ENCODE measurements at places on chromosomes 16 and 17.
A peak's percentile ranks its signal among the peaks of the same experiment; 100 is the strongest.

GRCh38 chr16:24555346-24555872, 16.0 kb downstream of the RBBP6 start:
- DNase-seq: no peak

- no peak for DNase-seq
Observed at GRCh38 chr17:56972111-56972730, 5.7 kb upstream of the SCPEP1 start.

GRCh38 chr17:80441133-80441578, 26.2 kb downstream of the ENDOV start:
- no peak for DNase-seq

- DNase-seq: no peak
Observed at GRCh38 chr17:50171371-50172071, 5.7 kb downstream of the SGCA start.

GRCh38 chr16:84563786-84564420, 54.0 kb downstream of the COTL1 start:
- DNase-seq: no peak

- DNase-seq: no peak
Observed at GRCh38 chr17:31629696-31630470, 229.2 kb downstream of the COPRS start.

DNA sequence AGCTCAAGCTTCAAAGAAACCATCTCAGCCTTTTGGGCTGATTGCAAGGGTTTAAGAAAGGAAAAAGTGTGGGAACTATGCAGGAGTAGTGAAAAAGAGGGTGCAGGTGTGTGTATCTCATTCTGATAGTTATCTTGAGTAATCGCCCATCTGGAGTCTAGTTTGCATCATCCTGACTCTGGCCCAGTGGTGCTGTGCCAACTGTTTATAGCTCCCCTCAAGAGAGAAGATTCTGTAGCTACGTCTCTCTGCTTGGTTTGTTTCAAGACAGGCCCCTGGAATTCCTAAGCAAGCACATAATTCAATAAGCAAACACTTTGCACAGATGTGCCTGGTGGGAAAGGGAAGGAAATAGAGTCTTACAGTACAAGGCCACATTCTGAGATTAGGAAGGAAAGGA, 144.4 kb downstream of the HAPSTR1 start:
- DNase-seq: no peak

DNA sequence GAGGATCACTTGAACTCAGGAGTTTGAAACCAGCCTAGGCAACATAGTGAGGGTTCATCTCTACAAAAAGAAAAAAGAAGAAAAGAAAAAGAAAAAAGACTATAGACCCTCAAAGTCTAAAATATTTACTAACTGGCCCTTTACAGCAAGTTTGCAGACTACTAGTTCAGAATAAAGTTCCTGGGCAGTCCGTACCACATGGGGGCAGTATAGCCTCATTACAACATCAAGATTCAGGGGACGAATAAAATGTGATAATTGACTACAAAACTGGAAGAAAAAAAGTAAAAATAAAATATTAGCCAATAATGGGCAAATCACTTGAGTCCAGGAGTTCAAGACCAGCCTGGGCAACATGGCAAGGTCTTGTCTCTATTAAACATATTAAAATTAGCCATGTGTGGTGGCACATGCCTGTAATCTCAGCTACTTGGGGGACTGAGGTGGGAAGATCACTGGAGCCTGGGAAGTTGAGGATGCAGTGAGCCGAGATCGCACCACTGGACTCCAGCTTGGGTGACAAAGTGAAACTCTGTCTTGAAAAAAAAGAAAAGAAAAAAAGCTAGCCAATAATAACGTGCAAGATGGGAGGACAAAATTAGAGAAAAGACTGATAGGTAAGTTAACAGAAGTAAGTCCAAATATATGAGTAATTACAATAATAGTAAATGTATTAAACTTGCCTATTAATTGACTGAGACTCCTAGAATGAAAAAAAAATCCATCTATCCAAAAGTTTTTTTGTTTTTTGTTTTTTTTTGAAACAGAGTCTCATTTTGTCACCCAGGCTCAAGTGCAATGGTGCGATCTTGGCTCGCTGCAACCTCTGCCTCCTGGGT, 129.4 kb upstream of the SEC14L1 start:
- no peak for DNase-seq

DNA sequence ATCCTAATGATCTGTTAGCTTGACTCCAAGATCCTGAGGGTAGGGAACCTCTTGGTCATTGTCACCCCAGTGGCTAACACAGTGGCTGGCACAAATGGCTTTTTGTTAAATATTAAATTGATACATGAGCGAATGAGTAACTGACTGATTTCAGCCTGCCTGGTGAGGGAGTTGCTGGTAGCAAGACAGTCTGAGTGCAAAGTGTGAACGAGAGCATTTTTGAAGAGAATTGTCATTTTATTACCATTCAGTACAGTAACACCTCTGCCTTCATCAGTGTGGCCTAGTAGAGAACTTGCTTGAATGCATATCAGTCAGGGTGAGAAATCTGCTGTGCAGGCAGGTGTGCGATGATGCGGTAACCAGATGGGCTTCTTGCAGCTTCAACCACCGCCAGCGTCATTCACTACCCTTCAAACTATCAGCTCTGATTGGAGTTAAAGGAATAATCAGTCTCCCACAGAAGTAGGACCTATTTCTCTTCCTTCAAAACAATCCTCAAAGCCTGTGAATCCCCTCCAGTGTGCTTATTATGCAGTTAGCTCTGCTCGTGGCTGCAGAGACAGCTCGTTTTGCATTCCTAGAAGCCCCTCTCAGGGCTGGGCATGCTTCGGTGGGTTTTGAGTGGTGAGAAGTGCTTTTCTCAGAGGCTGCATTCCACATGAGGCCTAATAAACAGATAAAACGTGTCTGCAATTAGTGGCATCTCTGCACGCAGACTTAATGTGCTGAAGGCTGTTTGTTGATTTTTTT, 29.0 kb downstream of the HEXIM2 start:
- no peak for DNase-seq

- no peak for DNase-seq
Observed at GRCh38 chr16:66020642-66021041, 345.8 kb upstream of the CDH5 start.

DNA sequence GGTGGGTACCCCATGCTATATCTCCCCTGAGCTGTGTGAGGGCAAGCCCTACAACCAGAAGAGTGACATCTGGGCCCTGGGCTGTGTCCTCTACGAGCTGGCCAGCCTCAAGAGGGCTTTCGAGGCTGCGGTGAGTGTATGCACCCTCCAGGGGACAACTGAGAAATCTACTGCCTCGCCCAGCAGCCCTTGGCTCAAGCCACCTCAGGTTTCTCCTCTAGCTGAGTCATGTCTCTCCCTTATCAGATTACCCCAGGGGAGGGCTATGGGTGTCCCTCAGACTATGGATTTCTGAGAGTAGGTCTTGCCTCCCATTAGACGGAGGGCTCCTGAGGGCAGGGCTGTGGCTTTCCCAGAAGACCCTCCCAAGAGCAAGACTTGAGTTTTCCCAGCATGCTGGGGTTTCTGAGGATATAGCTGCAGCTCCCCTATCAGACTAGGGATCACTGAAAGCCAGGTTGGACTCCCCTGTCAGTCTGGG, 6.7 kb downstream of the NEK8 start:
- no peak for DNase-seq

DNA sequence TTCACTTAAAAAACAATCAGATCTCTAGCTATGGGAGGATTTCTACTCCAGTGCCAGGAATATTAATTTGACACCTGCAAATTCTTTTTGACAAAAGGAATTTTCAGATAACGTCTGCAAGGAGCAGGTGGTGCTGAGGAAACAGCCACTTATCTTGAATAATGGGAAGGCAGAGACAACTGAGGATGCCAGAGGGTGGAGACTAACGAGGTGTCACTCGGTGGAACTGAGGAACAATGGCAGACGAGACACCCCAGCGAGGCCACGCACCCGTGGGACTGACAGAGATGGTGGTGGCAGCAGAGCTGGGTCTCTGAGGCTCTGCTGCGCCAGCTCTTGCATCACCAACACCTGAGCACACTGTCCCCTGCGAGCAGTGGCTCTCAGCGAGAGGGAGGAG, 42.2 kb downstream of the VAC14 start:
- no peak for DNase-seq

GRCh38 chr17:32586666-32587065, 99.9 kb downstream of the CDK5R1 start:
- no peak for DNase-seq

DNA sequence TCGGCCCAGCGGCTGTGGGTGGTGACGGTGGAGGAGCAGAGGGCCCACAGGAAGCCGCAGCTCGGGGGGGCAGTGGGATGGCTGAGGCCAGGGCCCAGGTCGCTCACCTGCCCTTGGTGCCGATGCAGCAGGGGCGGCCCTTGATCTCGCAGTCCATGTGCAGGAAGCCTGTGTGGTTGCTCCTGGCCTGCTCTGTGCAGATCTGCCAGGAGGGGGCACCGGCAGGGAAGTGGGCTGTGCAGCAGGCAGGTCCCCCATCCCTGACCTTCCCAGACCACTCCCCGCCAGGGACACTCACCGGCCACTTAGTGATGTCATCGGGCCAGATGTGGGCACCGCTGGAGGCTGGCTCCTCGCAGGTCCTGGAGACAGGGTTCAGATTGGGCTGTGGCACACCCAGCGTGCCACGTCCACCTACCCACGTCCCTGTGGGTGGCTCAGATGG, 6.2 kb downstream of the AANAT start:
- no peak for DNase-seq

DNA sequence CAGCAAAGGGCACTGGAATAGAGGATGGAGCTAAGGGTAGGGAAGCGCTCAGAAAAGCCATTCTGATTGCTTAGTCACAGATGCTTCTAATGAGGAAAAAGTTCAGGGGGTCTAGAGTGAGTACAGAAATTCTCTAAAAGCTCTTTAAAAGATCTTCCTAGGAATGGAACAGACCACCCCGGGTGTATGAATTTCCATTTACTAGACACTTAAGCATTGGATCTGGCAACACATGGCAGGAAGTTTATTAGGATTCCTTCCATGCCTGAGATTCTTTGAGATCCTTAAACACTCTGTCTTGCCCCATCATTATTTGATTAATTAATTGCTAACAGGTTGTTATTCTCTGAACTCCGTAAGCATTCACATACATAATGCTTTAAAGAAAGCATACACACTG, 8.5 kb downstream of the KRTAP9-7 start:
- DNase-seq: no peak

GRCh38 chr17:78357177-78357586, 2.7 kb downstream of the SOCS3 start:
- no peak for DNase-seq

DNA sequence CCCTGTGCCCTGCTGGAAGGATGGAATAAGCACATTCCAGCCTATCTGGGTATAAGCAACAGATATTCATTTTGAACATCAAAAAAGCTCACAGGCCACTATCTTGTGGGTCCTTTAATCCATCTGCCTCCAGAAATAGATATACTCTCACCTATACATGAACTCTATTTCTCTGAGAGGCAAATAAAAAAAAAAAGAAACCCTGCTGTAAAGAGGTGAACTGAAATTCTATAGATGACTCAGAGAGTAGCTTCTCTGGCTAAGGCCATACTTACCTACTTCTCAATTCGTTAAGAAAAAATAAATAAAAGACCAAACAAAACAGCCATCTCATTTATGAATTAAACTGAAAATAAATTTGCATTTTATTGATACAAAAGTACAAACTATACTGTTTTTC, 86.3 kb downstream of the DYNLRB2 start:
- DNase-seq: no peak

DNA sequence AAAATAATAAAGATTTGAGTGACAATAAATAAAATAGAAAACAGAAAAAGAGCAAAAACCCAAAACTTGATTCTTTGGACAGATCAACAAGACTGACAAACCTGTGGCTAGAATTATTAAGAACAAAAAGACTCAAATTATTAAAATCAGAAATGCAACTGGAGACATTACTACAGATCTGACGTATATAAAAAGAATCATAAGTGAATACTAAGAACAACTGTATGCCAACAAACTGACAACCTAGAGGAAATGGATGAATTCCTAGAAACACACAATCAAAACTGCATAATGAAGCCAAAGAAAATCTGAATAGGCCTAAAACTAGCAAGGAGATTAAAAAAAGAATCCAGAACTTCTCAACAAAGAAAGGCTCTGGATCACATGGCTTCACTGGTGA, 47.4 kb downstream of the NETO2 start:
- DNase-seq: no peak

GRCh38 chr17:39628655-39629493, 2.1 kb downstream of the PPP1R1B start:
- DNase-seq: peak; percentile 86

DNA sequence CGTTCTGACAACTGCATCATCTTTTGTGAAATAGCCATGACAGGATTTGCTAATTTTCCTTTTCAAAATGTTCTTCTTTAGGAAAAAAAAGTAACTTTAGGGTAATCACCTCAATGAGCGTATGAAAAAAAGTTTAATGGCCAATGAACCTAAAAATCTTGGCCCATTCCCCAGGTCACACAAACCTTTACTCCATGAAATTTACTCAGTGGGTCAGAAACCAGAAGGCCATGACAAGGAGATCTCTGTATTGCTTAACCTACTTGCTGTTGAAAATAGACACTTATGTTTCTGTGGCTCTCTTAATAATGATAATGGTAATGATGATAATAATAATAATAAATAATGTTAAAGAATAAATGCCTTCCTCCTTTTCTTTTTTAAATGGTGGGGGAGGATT, 180.8 kb upstream of the IRX3 start:
- DNase-seq: no peak

DNA sequence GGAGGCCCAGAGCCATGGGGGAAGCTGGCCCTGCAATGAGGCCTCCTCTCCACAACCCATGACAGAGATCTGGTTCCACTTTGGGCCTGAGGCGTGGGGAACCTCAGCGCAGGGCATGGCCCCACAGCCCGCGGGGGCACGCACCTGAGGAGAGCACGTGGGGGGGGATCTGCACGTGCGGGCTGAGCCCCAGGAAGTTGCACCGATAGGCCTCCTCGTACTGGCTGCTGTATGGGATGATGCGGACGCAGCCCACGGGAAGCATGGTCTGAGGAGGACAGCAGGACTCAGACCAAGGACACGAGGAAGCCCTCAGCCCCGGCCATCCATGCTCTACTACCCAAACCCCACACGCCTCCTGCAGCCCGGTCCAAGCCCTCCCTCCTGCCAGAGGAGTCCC, 10.1 kb upstream of the PLD6 start:
- DNase-seq: no peak

- DNase-seq: no peak
Observed at GRCh38 chr16:62755938-62756337, 719.7 kb upstream of the CDH8 start.

- DNase-seq: no peak
Observed at GRCh38 chr17:37530420-37530819, 40.7 kb downstream of the DUSP14 start.
